ENCODE measurements at places on chromosomes 16 and 17. TPM values are rescaled to one million over a fixed set of nuclear protein-coding genes. Genes with fewer than 3 reads are reported as not detected.

FBXW10 gene
- total RNA-seq: 0.74 TPM

- no peak for DNase-seq
These were observed 360.3 kb downstream of the GRIN2A start for GRCh38 chr16:9821970-9822369.

DNA sequence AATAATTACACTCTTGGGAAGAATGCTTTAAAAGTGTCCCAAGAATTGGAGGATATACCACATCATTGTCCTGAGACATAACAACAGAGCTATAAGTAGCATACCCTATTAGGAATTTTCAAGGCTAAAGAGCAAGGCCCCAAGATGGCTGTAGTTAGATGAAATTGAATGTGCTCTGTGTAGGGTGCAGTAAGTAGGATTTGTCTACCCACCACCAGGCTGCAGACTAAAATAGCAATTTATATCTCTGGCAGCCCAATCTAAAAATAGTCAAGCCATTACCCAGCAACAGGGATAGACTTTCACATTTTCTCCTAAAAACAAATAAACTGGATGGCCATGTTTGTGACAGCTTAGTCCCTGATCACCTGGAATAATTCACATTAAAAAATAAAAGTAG, 5.6 kb downstream of the MMD start:
- no peak for DNase-seq

GRCh38 chr16:67539271-67539670, 10.6 kb downstream of the RIPOR1 start:
- DNase-seq: no peak

DNA sequence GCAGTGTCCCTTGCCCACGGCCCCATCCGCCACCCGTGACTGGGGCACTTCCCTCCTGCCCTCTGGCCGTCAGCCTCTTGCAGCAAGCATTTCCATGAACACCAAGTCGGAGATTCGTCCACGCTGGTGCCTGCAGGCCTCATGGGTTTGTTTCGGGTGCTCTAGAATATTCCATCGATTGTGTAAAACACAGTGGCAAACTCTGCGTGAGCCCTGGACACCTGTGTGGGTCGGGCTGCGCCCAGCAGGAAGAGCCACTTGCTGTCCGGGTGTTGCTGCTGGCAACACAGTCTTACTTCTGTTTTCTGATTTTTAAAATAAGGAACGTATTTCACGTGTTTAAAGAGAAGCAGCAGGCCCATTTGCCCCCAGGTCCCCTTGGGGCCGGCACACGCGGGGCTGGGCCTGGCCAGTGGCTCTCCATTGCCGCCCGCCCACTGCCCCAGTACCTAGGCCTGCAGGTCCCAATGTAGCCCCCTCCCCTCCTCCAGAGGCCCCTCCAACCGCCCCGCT, 10.0 kb downstream of the CYBC1 start:
- DNase-seq: no peak

DNA sequence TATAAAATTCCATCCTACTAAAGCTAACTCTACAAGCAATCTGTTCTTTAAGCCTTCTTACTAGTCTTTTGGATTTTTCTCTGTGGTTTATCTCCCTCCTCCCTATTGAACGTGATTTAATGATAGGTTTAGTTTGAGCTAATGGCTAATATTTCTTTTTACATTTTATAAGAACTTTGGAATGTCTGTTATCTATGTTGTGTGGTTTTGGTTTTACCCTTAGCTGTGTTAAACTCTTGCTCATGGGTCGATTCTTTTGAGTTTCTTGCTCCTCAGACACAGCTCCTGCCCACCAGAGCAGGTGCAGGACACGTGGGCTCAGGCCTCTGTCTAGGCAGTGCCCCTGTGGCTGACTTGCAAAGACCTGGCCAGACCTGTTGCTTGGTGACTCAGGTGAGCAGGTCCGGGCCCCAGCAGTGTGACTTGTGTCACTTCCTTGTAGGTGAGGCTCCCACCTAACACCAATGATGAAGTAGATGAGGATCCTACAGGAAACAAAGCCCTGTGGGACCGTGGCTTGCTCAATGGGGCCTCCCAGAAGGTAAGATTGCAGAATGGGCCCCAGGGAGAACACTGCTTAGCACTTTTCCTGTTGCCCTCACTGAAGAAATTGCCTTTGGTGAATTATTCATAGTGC, 45.1 kb downstream of the SF3B3 start:
- no peak for DNase-seq

- DNase-seq: no peak
These were observed 22.3 kb upstream of the MILR1 start for GRCh38 chr17:64426596-64426995.

All from lung (tissue), 17 donors.